ENCODE measurements at places on chromosomes 2 and 18.

GRCh38 chr18:39406941-39407340 is 1841.3 kb upstream of the CELF4 start:
- DNase-seq: no peak

GRCh38 chr2:8144785-8145184 is 537.1 kb upstream of the ID2 start:
- no peak for DNase-seq

DNA sequence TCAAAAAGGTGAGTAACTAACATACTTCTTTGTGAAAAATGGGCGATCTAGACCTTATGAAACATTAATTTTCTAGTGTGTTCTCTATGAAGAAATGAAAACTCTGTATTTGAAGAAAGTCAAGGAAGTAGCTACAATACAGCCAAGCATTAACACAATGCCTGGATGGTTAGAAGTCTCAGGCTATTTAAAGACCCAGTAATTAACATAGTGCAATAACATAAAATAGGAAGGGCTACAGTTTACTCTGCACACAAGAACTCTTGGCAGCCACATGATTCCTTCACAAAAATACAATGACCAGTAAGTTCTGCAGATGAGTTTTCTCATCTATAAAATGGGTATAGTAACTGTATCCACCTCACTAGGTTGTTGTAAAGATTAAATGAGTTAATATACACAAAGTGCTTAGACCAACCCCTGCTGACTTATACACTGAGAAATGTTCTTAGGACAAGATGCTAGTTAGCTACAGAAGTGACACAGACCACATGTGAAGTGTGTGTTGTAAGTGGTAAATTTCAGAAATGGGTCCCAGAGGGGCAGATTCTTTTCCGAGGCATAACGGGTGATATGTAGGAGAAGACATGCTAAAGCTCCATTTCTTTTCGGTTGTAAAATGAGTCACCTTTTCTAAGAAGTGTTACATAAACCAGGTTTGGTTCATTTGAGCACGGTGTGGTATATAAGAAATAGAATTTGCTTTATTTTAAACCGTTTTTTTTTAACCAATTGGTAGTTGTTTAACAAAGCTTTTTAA is 61.8 kb downstream of the CXCR4 start:
- no peak for DNase-seq

GRCh38 chr18:76482971-76483691 is 11.9 kb downstream of the ZNF516 start:
- no peak for DNase-seq

DNA sequence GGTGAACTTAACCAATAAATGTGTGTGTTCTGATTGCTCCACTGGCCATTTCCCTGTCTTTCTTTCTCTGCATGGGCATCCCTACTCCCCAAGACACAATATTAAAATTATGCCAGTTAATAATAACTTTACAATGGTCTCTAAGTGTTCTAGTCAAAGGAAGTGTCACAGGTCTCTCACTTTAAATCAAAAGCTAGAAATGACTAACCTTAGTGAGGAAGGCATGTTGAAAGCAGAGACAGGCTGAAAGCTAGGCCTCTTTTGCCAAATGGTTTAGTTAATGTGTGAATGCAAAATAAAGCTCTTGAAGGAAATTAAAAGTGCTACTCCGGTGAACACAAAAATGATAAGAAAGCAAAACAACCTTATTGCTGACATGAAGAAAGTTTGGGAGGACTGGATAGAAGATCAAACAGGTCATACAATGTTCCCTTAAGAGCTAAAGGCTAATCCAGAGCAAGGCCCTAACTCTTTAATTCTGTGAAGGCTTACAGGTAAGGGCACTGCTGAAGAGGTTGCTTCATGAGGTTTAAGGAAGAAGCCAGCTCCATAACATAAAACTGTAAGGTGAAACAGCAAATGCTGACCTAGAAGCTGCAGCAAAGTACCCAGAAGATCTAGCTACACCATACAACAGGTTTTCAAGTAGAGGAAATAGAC is 44.0 kb upstream of the ARHGAP15 start:
- DNase-seq: no peak

DNA sequence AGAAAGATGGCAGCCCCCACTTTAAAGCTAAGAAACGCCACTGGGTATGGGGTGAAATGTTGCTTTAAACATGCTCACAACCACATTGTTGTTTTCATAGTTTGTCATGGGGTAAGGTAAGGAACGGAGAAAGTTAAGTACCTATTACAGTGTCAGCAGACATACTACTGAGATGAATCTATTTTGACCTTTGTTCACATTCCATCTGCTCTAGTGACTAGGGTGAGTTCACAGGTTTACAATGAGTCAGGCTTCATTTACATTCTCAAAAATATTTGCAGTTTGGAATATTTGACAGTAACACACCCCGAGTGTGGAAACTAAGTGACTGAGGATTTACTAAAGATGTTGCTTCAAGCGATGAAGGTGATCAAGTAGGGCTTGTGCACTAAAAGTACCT is 428.7 kb upstream of the ACVR2A start:
- no peak for DNase-seq

GRCh38 chr2:23127465-23127864 is 257.5 kb upstream of the KLHL29 start:
- DNase-seq: no peak

GRCh38 chr2:193895226-193895625 is 1700.5 kb upstream of the TMEFF2 start:
- DNase-seq: no peak

DNA sequence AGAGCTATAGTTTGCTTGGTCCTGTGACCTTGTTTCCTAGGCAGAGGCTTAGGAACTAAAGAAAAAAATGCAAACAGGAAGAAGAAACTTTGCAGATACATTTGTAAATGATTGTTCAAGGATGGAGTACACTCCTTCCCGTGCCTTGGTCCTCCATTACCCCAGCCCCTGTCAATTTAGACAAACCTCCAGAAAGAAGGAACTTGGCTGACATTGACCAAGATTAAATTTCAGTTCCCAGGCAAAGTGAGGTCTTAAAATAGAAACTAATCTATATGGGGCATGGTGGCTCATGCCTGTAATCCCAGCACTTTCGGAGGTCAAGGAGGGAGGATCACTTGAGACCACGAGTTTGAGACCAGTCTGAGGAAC is 179.9 kb upstream of the FN1 start:
- no peak for DNase-seq

GRCh38 chr18:22981274-22982133 is 48.4 kb downstream of the RBBP8 start:
- no peak for DNase-seq

DNA sequence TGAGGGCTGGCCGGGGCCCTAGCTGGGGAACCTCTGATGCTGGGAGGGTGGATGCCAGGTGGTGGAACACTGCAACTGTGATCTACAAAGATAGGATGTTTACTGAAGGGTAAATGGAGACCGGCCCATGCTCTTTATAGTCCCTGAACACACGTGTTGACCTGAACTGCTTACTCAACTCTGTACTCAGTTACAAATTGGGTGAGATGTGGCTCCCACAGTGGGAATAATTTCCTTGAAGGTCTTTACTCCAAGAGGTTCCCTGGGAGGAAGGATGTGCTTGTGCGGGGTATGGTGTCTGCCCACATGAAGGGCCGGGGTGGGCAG is 254.1 kb downstream of the PRKCE start:
- no peak for DNase-seq

GRCh38 chr2:74461187-74462053 is 3.2 kb downstream of the WBP1 start:
- peak; percentile 25 for DNase-seq

DNA sequence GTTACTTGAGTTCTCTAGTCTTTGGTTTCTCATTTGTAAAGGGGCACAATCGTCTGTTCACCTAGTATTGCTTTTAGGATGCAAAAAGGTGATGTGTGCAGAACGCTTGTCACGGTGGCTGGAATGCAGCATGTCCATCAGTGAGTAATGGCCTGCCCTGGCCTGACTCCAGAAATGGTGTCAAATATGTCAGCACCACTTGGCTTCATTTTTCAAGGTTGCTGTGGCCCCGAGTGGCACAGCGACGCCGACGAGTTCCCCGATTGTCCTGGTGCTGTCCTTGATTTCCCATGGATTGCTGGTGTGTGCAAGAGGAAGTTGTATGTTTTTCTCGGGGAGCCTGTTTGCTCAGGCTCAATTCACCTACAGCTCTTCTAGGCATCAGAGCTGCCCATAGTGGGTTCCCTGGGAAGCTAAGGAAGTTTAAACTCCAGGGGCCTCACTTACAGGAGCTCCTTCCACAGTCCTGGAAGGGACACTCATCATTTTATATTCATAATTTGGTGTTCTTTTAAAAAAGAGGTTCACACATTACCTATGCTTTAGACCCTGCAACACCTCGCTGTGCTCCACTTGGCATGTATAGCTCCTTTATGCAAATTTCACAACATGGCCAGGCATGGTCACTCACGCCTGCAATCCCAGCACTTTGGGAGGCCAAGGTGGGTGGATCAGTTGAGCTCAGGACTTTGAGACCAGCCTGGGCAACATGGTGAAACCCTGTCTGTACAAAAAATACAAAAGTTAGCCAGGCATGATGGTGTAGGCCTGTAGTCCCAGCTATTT is 25.6 kb upstream of the ZNF407 start:
- DNase-seq: no peak

DNA sequence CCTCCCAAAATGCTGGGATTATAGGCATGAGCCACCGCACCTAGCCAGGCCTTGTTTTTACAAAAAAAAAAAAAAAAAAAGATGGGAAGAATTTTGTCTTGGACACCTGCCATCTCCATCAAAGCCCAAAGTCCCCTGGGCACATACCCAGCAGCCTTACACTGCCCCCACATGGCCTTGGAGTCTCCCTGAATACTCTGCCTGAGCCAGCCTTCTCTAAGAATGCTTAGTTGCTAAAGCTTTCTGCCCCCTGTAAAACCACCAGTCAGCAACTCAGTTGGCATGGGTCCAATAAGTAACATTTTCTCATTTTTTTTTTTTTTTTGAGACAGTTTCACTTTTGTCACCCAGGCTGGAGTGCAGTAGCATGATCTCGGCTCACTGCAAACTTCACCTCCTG is 40.6 kb downstream of the SPC25 start:
- peak; percentile 9 for DNase-seq

DNA sequence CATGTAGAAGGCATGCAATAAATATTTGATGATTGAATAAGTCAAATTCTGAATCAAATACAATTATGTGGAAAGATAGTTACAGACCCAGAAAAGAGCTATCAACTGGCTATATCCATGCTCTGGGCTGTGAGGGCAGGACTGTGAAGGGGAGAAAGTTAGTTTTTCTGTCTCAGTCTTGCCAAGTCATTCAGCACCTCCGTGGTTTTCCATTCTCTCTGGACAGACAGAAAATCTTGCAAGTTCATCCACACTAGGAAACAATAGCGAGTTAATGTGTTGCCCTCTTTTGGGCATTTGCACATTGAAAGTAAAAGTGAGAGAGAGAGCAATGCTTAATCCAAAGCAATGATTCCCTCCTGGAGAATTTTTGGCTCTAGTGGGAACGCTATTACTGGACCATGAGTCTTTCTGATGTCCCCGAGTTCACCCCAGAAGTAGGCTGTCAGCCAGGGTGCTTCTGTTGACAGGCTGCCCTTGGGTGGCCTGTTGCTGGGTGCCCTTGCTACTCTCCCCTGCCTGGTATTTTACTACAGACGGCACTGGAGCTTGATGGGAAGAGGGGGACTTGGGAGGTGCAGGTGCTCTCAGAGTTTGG is 238.3 kb downstream of the LOXHD1 start:
- no peak for DNase-seq

DNA sequence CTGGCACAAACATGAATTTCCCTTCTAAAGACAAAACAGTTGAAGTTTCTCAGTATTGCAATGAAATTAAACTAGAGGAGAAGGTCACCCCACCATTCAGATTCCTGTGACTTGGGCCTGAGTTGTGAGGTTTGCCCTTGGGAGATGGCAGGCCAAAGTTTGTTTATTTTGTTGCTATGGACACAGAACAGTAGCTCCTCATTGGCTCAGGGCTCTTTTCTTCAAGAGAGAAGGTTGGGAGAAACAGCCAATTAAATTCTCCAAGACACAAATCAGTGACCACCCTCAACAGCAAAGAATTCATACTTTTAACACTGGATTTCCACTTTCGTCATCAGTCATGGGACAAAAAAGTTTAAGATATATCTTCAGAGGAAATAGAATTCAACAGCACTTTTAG is at the start of gene FLACC1:
TSS of gene FLACC1 (minus strand) at position 125 of the 400 bp plus-strand sequence. CDS start 5,941 bp downstream, outside the sequence.
- DNase-seq: no peak

DNA sequence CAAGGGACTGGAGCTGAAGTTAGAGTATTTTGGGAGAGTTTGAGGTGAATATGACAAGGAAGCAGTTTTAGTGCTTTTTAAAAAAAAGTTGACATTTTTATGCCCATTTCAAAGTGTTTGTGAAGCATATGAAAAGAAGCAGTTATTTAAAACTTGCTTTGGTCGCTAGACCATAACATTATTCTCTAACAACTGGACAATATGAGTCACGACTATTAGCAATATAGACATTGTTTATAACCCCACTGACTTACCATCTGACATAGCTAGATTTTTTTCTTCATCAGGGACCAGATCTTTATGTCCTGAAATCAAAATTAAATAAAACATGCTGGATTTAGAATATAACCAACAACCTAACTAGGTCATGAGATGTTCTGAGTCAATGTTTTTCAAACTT is 22.6 kb upstream of the DYTN start:
- DNase-seq: no peak

DNA sequence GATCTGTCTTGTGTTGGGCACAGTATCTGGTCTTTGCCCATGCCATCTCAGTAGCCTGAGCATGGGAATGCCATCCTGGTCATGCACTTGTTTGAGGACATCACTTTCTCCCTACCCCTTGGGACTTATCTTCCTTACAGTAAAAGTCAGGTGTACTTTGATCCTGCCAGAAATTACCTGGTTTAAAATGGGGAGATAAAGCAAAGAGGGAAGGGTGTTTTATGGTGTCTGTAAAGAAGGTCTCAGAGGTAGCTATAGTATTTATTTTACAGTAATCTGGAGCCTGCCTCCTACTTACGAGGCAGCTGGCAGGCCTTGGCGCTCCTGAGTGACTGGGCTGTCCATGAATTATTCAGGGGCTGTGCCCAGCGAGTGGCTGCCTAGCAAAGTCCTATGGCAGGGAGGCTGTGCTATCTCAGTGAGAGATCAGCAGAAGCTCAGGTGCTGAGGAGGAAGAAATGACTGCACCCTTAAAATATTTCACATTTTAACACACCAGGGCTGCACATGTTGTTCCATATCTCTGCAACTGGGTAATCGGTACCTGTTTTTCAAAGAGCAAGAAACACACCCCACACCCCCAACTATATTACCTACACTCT is 93.9 kb downstream of the SPTBN1 start:
- no peak for DNase-seq

- no peak for DNase-seq
These were observed 122.1 kb downstream of the ARL4C start for GRCh38 chr2:234374736-234375135.

DNA sequence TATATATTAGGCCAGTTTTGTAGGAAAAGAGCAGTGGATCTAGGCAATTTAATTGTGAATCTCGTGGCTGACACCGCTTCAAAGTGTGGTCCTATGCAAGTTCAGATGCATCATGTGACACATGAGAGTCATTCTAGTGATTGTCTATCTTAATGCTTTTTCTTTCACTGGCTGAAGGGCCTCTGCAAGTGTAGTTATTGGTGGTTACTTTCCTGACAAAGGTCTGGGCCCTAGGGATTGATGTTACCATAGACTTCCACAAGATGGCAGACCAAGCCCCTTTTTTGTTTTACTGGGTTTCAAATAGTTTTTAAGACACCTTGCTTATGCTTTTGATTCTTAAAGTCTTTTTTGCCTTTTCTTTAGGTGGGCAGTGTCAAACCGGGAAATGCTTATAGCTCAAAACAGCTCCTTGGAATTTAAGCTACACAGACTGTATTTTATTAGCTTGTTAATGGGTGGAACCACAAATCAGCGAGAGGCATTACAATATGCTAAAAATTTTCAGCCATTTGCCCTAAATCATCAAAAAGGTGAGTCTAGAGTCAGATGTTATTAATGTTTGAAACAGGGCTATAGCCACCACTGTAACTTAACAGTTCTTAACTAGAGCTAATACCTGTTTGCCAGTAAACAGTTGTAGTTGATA is 25.9 kb downstream of the CD8A start:
- DNase-seq: peak; percentile 9
